ENCODE measurements at places on chromosomes 4 and X.

- no peak for DNase-seq
Observed at GRCh38 chr4:33160126-33160525, 2440.0 kb downstream of the PCDH7 start.

- no peak for DNase-seq
Observed at GRCh38 chrX:9882669-9883446, 84.3 kb upstream of the CLDN34 start.

GRCh38 chrX:78316265-78316664, 11.1 kb downstream of the CYSLTR1 start:
- no peak for DNase-seq

DNA sequence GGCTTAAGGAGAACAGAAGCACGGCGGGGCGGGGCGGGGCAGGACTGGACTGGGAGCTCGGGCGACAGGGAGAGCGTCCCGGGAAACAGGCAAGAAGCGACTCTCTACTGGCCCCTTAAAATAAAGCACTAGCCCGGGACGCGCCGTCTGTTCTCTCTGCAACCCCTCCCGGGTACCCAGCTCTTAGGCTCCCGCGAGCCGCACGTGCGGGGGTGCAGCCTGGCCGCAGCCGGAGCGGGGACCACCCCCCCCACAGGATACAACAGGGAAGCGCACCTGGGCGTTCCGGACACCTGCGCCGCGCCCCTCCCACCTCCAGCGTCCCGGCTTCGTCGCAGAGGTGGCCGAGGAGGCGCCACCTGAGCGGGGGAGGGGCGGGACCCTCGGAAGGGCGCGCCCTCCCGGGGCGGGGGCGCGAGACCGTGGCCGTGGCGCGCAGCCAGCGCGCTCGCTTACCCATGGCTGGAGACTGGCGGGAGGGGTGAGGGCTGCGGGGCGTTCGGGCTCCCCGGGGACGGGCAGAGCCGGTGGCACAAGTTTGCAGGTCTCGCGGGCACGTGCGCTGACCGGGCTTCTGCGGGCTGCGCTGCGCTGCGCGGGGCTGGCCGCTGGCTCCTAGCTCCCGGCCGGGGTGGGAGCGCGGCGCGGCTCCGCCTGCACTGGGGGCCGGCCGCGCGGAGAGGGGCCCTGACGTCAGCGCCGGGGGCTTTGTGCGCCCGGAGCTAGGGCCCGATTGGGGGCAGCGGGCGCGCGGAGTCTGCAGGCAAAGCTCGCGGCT, 91.5 kb downstream of the GEMIN8 start:
- DNase-seq, result no peak

- DNase-seq, result no peak
Observed at GRCh38 chrX:150701377-150701776, 8.2 kb downstream of the MTMR1 start.

DNA sequence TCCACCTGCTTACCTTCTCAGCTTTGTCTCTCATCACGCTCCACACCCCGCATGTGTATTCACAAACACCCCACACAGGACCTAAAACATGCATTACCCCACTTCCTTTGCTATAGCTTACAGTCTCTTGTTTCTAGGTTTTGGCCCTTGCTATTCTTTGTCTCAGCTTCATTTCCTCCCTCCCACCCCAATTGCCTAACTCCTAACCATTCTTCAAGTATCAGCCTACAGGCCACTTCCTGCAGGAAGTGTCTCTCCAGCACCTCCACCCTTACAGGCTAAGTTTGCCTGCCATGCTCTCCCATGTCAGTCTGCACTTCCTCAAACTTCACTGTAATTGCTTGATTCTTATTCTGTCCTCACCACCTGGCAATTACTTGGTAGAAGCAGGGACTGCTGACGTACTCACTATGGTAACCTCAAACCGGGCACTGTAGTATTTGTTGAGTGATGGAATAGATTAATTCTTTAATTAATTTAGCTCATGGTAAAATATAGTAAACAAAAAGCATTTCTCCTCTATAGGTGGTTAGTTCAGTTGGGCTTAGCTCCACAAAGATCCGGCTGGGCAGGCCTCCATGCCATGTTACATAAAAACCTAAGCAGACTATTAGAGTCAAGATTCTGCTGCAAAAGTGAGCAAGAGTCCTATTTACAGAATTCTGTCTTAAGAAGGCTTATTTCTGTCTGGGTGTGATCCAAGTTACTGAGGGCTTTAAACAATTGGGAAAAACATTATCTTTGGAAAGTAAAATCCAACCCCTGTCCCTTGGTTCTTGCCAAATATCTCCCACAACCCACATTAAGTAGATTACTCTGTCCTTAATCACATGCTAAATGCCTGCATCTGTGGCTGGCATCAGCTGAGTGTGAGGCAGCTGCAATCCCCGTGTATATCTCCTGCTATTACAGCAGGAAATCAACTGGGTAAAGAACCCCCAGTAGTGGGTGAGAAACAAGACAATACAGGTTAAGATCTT, 124.7 kb upstream of the CPEB2 start:
- peak; percentile 7 for DNase-seq

DNA sequence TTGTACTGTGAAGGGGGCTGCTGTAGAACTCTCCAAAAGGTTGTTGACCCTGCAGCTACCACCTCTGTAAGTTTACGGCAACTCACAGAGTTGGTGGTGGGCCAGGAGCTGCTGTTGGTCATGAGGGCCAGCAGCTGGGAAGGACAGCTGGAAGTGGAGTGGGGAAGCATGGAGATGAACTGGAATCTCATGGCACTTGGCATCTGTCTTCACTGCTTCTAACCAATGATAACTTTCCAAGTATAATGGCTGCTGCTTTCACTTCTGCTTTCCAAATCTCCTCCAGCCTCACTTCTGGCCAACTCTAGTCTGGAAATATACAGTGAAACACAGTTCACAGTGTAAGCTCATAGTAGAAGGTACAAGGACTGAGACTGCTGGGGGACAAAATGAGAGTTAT, 126.5 kb upstream of the INTU start:
- DNase-seq, result no peak

DNA sequence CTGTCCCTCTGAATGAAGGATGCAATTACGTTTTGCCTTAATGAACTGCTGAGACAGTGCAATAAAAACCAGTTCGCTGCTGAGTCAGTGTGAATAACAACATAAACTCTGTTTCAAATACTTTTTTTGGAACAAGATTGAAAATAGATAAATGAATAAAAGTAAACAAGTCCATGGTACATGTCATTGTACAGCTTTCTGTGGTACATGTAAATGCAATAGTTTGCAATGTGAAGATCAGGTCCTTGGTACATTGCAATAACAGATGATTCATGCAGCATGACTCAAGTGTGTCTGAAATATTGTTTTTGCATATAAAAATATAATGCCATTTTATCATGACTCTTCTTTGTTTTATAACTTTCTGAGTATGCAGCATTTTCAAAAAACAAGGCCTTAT, 193.4 kb upstream of the PACRGL start:
- DNase-seq, result no peak

DNA sequence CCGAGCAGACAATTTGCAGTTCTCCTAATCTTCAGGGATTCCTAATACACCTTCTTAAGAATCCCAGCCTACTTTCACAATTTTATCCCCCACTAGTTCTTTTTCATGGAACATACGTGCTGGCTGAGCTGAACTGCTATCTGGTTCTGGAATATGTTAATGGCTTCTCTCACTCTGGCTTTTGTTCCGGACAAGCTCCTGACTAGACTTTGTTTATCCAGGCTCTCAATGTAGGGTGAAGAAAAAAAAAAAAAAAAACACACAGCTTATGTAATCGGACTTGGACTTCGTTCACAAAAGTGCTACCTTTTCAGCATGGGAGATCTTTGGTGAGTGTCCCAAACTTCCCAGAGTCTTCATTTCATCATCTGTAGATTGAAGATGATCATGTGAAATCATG, 555.4 kb upstream of the CPEB2 start:
- no peak for DNase-seq

DNA sequence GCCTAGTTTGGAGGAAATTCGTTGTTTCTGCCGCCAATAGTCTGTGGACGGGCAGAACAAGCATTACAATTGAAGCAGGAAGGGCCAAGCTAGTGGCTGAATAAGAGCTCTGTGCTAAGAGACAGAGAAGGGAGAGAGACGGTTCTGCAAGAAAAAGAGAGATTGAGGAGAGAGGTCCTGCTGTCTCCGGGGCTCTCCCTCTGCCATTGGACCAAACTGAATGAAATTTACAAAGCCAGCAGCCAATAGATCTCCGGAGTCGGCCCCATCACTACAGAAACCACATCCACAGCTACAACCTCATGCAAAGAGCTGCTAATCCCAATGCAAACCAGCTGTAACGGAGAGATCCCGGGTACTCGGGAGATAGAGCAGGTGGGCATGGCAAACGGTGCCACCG, at the start of gene NLGN4X:
TSS of gene NLGN4X (minus strand) at position 148 of the 400 bp plus-strand sequence. CDS start 77,401 bp downstream, outside the sequence.
- DNase-seq, result no peak

DNA sequence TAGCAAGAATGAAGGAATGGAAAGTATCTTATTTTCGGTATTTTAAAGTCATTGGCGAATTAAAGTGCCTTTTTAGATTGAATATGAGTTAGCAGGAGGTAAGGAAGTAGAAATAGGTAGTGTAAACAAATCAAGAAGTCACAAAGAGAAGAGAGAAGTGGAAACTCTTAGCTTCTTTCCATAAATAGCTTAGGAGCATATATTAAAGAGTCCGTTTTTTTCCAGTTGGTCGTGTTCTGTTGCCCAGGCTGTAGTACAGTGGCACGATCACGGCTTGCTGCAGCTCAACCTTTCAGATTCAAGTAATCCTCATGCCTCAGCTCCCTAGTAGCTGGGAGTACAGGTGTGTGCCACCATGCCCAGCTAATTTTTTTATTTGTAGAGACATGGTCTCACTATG, 56.4 kb downstream of the UBE2K start:
- DNase-seq, result no peak

- DNase-seq, result no peak
Observed at GRCh38 chrX:39736216-39737211, 361.2 kb downstream of the BCOR start.

GRCh38 chr4:1503583-1504471, 97.6 kb upstream of the NKX1-1 start:
- no peak for DNase-seq

GRCh38 chr4:169203891-169204290, 66.9 kb downstream of the SH3RF1 start:
- no peak for DNase-seq

DNA sequence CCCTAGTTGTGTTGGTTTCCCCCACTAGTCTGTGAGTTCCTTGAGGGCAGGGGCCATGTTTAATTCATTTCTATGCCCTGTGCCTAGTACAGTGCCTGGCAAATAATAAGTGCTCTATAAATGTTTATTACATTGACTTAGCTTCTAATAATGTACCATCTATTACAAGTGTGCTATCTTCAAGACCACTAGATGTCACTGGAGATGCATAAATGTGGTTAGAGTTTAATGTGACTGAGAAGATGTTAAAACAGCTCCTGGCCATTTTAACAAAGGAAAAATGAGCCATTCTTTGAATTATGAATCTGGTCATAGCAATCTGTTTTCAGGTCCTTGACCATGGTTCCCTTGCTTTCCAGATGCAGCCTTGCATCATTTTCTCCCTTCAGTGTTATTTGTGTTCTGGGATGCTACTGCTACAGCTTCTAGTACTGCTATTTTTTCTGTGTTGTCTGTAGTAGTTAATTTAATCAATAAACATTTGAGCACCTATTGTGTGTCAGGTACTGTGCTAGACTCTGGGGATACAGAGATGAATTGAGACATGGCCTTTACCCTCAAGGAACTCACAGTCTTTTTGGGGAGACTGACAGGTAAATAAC, 43.2 kb downstream of the SLC9A6 start:
- DNase-seq, result peak; percentile 8

- no peak for DNase-seq
Observed at GRCh38 chr4:90950385-90950841, 823.2 kb downstream of the CCSER1 start.

GRCh38 chr4:170049766-170050165, 23.6 kb upstream of the MFAP3L start:
- no peak for DNase-seq

GRCh38 chr4:110823251-110823650, 200.4 kb upstream of the PITX2 start:
- DNase-seq, result no peak

DNA sequence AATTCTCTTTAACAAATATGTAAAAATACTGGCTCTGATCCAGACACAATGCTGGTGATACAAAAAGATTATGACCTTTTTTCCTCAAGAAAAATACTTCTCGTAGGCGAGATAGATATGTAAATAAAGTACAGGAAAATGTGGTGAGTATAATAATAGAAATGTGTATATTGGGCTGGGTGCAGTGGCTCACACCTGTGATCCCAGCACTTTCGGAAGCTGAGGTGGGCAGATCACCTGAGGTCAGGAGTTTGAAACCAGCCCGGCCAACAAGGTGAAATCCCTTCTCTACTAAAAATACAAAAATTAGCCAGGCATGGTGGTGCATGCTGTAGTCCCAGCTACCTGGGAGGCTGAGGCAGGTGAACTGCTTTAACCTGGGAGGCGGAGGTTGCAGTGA, 55.0 kb downstream of the MRPL1 start:
- no peak for DNase-seq

DNA sequence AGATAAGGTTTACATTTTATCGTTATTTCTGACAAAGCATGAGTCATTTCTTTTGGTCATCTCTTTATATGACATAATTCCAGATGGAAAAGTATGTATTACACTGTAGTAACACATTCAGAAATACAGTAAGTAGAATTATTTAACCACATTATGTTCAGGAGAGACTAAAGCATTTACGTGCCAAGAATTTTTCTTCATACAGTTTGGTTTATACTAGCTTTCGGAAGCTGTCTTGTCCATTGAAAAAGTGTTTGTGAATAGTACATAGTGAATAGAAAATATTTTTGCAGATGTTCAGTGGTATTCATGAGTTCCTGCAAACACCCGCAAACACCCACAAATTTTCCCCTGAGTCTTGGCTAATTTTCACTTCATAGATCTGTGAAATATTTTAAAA, 1033.0 kb upstream of the INTU start:
- DNase-seq, result no peak

- DNase-seq, result no peak
Observed at GRCh38 chr4:12042818-12043217, 614.1 kb upstream of the HS3ST1 start.

DNA sequence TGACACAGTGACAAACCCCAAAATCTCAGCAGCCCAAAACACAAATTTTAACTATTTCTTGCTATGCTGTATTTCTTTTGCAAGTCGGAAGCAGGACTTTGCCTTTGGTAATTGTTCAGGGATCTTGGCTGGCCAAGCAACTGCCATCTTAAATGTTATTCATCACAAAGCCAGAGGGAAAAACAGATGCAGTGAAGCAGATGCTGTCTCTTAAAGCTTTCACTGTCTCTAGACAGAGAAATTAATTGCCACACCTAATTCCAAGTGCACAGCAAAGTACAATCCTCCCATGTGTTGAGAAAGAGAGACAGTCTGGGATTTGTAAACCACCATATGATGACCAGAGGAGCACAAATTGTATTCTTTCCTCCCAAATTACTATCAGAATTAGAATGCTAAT, 30.0 kb upstream of the GALNT7 start:
- no peak for DNase-seq

GRCh38 chrX:134692990-134693389, 34.7 kb upstream of the PLAC1 start:
- DNase-seq, result no peak
